ENCODE measurements at places on chromosomes 1 and 21.

DNA sequence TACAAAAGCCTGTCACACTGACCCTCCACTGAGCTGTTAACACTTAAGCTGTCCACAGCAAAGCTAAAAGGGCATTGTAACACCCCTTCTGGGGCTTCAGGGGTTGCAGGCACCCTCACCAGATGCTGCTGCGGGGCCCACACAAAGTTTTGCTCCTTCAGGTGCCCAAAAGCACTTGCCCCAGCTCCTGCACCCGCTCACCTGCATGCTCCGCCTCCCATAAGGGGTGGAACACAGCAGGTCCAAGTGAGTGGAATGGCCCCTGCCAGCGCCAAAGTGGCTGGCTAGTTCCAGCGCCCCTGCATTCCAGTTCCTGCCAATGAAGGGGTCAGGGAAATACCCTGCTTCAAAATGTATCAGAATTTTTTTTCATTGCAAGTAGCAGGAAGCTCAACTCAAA lies 7.3 kb upstream of the RBP7 start:
- H3K27me3 ChIP-seq, result peaks cover 8% of the 10 kb centered on the region
- H3K36me3 ChIP-seq, result no peaks in the 10 kb centered on the region
- H3K4me3 ChIP-seq, result no peak overlapping the region
- no peak overlapping the region for H3K27ac ChIP-seq
- no peaks in the 10 kb centered on the region for H3K4me1 ChIP-seq

GRCh38 chr1:234525099-234525799 lies 46.3 kb upstream of the TARBP1 start:
- H3K4me3 ChIP-seq, result no peak overlapping the region
- peaks cover 34% of the 10 kb centered on the region for H3K27me3 ChIP-seq
- no peak overlapping the region for H3K27ac ChIP-seq
- no peak for DNase-seq
- H3K4me1 ChIP-seq, result peaks cover 24% of the 10 kb centered on the region
- H3K36me3 ChIP-seq, result peaks cover 1% of the 10 kb centered on the region

DNA sequence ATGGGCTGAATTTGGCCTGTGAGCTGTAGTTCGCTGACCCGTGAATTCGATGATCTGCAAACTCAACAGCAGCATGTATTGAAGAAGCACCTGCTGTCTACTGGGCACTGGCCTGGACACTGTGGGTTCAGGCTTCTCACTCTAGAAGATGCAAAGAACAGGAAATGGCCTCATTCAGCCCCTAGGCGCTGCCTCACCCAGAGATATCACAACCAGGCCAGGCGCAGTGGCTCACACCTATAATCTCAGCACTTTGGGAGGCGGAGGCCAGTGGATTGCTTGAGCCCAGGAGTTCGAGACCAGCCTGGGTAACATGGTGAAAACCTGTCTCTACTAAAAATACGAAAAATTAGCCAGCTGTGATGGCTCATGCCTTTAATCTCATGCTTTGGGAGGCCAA lies 23.6 kb downstream of the MFAP2 start:
- H3K4me3 ChIP-seq, result no peak overlapping the region
- H3K36me3 ChIP-seq, result no peaks in the 10 kb centered on the region
- H3K27ac ChIP-seq, result no peak overlapping the region
- no peaks in the 10 kb centered on the region for H3K27me3 ChIP-seq

GRCh38 chr21:37987668-37988067 lies 71.4 kb upstream of the KCNJ6 start:
- no peak overlapping the region for H3K27ac ChIP-seq
- no peak for DNase-seq
- H3K4me1 ChIP-seq, result no peaks in the 10 kb centered on the region
- H3K27me3 ChIP-seq, result no peaks in the 10 kb centered on the region
- H3K4me3 ChIP-seq, result no peak overlapping the region

- DNase-seq, result peak; percentile 51
- peaks cover 60% of the 10 kb centered on the region for H3K4me1 ChIP-seq
- H3K36me3 ChIP-seq, result peaks cover 16% of the 10 kb centered on the region
- H3K27me3 ChIP-seq, result no peaks in the 10 kb centered on the region
- peak overlapping the region; percentile 97 for H3K4me3 ChIP-seq
Measured at GRCh38 chr21:44013380-44014088, 1.4 kb downstream of the TRAPPC10 start.

GRCh38 chr1:181674617-181675016 lies 191.3 kb downstream of the CACNA1E start:
- H3K4me1 ChIP-seq, result no peaks in the 10 kb centered on the region
- DNase-seq, result no peak
- no peak overlapping the region for H3K4me3 ChIP-seq
- H3K27ac ChIP-seq, result no peak overlapping the region

GRCh38 chr1:17248781-17249180 lies at the start of gene PADI3:
TSS of gene PADI3 (plus strand) at chr1:17249098. CDS start at chr1:17249138, 40 bp downstream.
- H3K27me3 ChIP-seq, result peaks cover 17% of the 10 kb centered on the region
- H3K27ac ChIP-seq, result no peak within 1 kb of the TSS
- no peak within 1 kb of the TSS for H3K4me3 ChIP-seq
- DNase-seq, result no peak
- no peaks in the 10 kb centered on the region for H3K36me3 ChIP-seq

Measured in activated CD8-positive, alpha-beta memory T cell treated with anti-CD3 and anti-CD28 coated beads, Interleukin-2, amount 10 ng/mL, durations not matched to agents 7 days and 5 days (primary cell).